Stimulated activated CD4-positive, alpha-beta T cell treated with anti-CD3 and anti-CD28 coated beads, Interleukin-15, amount 100 ng/mL, for 1 hour (primary cell): ENCODE measurements at places on chromosomes 3 and 15.

DNA sequence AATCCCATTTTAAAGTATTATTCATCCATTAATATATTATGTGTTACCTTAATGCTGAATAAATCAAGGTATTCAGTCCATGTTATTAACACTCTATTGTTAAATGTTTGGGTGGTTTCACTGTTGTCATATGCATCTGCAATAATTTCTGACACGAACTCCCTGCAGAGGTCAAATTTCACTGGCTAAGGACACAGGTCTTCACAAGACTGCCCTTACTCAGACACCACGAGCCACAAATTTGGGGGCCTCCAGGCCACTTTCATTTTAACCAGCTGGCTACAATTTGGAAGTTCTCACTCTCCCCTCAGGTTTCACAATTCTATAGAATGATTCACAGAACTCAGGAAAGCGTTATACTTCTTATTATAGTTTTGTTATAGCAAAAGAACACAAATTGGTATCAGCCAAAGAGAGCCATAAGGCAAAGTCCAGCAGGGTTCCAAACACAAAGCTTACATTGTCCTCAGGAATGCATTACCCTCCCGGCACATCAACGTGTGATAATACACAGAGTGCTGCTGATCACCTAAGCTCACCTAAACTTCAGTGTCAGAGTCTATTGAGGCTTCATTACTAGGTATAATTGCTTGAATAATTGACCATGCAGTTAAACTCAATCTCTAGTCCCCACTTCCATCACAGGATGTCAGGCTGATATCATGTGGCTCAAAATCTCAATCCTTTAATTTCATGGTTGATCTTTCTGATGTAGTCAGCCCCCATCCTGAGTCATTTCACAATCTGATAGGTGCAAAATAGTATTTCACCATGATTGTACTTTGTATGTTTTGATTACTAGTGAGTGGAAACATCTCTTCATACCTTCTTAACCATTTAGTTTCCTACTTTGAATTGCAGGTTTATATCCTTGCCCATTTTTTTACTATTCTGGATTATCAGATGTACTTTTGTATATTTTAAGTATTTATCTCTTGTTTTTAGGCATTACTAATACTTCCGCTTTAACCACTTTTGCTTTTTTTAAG, 441.4 kb upstream of the AGTR1 start:
- no peak for DNase-seq

- no peak for DNase-seq
Observed at GRCh38 chr3:62007036-62007435, 366.3 kb downstream of the FEZF2 start.

- no peak for DNase-seq
Observed at GRCh38 chr3:120416868-120417267, 33.9 kb downstream of the FSTL1 start.

- DNase-seq = no peak
Observed at GRCh38 chr3:170714562-170715535, 129.0 kb upstream of the SLC7A14 start.

GRCh38 chr3:151707216-151707615, 26.5 kb upstream of the AADACL2 start:
- no peak for DNase-seq
